ENCODE measurements at places on chromosomes 13 and 19. TPM values are rescaled to one million over a fixed set of nuclear protein-coding genes. Genes with fewer than 3 reads are reported as not detected.

DNA sequence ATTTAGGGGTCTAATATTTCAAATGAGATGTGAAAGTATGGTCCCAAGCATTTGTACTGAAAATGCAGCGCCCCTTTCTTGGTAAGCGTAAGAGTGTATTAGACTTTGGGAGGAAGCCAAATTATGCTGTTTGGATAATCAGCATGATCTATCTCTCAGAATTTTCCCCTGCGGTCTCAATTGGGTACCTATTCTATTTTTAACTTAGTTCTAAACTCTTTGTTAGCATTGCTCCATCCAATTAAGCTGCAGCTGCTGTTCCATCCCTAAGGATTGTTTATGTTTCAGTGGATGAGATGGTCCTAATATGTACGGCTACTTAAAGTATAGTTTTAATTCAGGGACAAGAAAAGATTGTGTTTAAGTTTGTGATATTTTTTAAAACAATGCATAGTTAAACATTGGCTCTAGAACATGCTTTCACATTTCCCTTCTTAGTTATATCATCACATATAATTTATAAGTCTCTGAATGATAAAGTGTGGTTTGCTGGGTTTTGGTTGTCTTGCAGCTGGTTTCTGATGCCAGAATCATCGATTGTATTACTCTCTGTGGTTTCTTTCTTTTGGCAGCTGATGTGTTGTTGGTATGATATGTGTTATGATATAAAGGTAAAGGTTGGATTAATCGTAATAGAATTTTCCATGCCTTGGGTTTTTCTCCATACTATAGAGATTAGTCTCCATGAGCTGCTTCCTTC, 15.0 kb downstream of the POLR1D start:
- peak; percentile 28 for DNase-seq

DNA sequence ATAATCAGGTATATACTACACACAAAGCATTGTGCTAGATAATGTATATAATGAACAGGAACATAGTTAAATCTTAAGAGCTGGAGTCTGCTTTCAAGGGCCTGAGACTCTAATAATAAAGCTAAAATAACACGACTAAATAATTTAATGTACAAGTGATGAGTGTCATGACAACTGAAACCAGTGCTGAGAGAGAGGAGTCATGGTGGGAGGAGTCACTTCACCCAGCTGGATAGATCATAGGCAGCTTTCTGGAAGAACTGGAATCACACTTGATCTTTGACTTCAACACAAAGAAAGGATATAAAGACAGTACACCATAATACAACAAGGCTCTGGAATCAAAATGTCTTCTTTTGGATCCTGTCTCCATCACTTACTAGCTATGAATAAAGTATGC, 7.1 kb downstream of the RBM26 start:
- DNase-seq: no peak

- no peak for DNase-seq
Observed at GRCh38 chr19:15144046-15144646, 36.9 kb downstream of the SYDE1 start.

DNA sequence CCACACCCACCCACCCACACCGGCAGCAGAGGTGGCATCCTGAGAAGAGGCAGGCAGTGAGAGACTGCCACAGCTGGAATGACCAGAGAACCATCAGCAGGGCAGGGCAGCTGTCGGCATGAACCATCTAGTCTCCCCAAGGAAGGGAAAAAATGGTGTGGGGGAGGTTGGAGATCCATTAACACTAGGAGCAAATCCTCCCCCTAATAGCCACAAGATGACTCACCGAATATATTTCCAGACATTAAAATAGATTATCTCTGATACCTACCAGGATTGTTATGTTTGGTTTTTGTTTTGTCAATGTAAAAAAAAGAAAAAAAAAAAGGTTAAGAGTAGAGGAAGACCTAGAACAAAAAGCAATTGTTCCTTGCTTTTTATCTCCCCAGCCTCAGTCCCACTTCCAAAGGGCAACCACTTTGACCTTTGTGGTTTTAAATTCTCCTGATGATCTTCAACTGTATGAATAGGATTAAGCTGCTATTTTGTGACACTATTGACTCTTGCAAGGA, 34.2 kb downstream of the THSD1 start:
- DNase-seq: no peak

- DNase-seq: no peak
Observed at GRCh38 chr13:26679411-26680122, 81.0 kb downstream of the GPR12 start.

DNA sequence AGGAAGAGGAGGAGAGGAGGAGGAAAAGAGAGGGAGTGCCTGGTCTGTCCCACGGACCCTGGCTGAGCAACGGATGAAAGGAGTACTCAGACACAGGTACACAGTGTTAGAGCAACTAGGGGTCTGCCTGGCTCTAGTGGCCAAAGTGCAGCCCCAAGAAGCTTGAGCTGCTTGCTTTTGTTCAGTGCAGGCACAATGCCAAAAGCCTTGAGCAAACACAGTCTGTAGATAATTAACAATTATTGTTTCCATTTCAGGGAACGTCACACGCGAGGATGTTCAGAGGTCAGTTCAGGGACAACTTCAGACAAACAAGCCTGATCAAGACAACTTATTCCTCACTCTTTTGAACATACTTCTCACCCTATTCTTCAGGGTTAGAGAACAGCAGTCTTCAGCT, 32.2 kb upstream of the ZNF726 start:
- DNase-seq: peak; percentile 46

GRCh38 chr19:52527956-52528351, 486 bp downstream of the ZNF808 start:
- DNase-seq: peak; percentile 22

The OR7C1 gene
- total RNA-seq: not detected

The C19orf38 gene
- 9.0 TPM for total RNA-seq

The VSIG10L gene
- total RNA-seq: 3.1 TPM

The SHISA7 gene
- 0.03 TPM for total RNA-seq

The TTYH1 gene
- 0.46 TPM for total RNA-seq

The PTPRH gene
- 1.3 TPM for total RNA-seq

All from lung (tissue), 17 donors.